ENCODE measurements at places on chromosomes 11 and 22. TPM values are rescaled to one million over a fixed set of nuclear protein-coding genes. Genes with fewer than 3 reads are reported as not detected.

Gene PNPLA5
- total RNA-seq: 0.09 TPM

Gene DDT
- total RNA-seq: 127 TPM

Gene SMC1B
- 0.05 TPM for total RNA-seq

Gene SYT9
- total RNA-seq: 0.49 TPM

Gene RFPL2
- 0.22 TPM for total RNA-seq

Gene ARHGAP20
- 11.4 TPM for total RNA-seq

Gene NLRP14
- 0.10 TPM for total RNA-seq

Gene TUG1
- total RNA-seq: 98.1 TPM

Gene SPON1
- 10.3 TPM for total RNA-seq

Gene GP1BB
- total RNA-seq: 6.3 TPM

Gene OR5D18
- total RNA-seq: not detected

Gene NEU3
- 11.1 TPM for total RNA-seq

Gene TBCEL
- 28.0 TPM for total RNA-seq

Gene KIRREL3
- 3.8 TPM for total RNA-seq

Gene MYOD1
- 0.22 TPM for total RNA-seq

Gene KCTD14
- 1.2 TPM for total RNA-seq

Gene PCSK7
- total RNA-seq: 54.1 TPM

Gene EHF
- 0.36 TPM for total RNA-seq

Gene ACER3
- 13.3 TPM for total RNA-seq

Gene BRSK2
- 1.2 TPM for total RNA-seq

Gene SMDT1
- 23.2 TPM for total RNA-seq

Gene TRPC6
- total RNA-seq: 0.33 TPM

Gene APOA5
- not detected for total RNA-seq

Gene MLC1
- 0.13 TPM for total RNA-seq

Gene AIFM3
- 0.21 TPM for total RNA-seq

Gene P2RY2
- total RNA-seq: 0.31 TPM

Gene C11orf52
- total RNA-seq: 0.46 TPM

Gene F2
- total RNA-seq: 0.14 TPM

Gene OR6T1
- total RNA-seq: not detected

Gene PHF21B
- 90.1 TPM for total RNA-seq

Gene CYB561A3
- total RNA-seq: 12.0 TPM

Gene TNNT3
- total RNA-seq: 14.8 TPM

Gene RCOR2
- 9.4 TPM for total RNA-seq

Gene RBMXL2
- 0.46 TPM for total RNA-seq

Gene TRIM51
- total RNA-seq: not detected

Gene CRYBB1
- 1.7 TPM for total RNA-seq

Gene KMT5B
- 59.6 TPM for total RNA-seq

Gene MMP8
- not detected for total RNA-seq

Gene PYGM
- 1.1 TPM for total RNA-seq

Gene CNGA4
- 0.81 TPM for total RNA-seq

Gene TMPRSS13
- 0.73 TPM for total RNA-seq

Gene OR52K2
- total RNA-seq: not detected

Gene PRG3
- total RNA-seq: not detected

Gene OR5A1
- 0.42 TPM for total RNA-seq

Gene BEST1
- 5.0 TPM for total RNA-seq

Gene CALCA
- total RNA-seq: 9.1 TPM

Gene VPREB1
- total RNA-seq: not detected

Gene ANO5
- total RNA-seq: 13.4 TPM

Gene SSH3
- 2.0 TPM for total RNA-seq

Gene SCN4B
- total RNA-seq: 8.6 TPM

Gene KDELR3
- total RNA-seq: 4.0 TPM

Gene OR10A5
- 0.60 TPM for total RNA-seq

Gene DUSP8
- total RNA-seq: 0.87 TPM

All from motor neuron (in vitro differentiated cells).